HCT116 (cell line): ENCODE measurements at places on chromosomes 13 and 19. TPM values are rescaled to one million over a fixed set of nuclear protein-coding genes. Genes with fewer than 3 reads are reported as not detected.

- no peak for DNase-seq
- no peak overlapping the region for H3K4me3 ChIP-seq
- no peak overlapping the region for H3K27ac ChIP-seq
- H3K27me3 ChIP-seq = no peaks in the 10 kb centered on the region
Observed at GRCh38 chr13:41599619-41600018, 142.3 kb downstream of the RGCC start.

DNA sequence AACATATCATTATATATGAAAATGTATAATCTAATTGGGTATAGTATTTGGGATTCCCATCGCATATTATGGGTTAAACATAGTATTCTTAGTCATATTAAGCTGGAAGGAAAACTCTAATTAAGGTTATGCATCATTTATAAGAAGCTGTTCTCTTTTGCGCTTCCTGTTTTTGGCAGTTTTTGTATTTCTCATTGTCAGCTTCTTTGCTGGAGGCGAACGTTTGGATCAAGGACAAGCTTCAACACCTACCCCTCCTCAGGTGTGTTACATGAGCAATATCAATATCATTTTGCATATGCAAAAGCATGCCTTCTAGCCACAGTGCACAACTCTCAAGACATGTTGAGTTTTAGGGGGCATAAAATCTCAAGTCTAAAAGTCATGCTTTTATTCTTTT, 439.8 kb downstream of the TDRD3 start:
- DNase-seq = no peak
- no peaks in the 10 kb centered on the region for H3K27me3 ChIP-seq
- no peak overlapping the region for H3K27ac ChIP-seq
- H3K4me1 ChIP-seq = no peaks in the 10 kb centered on the region

- DNase-seq = no peak
- H3K27ac ChIP-seq = no peak overlapping the region
- H3K27me3 ChIP-seq = no peaks in the 10 kb centered on the region
- no peak overlapping the region for H3K4me3 ChIP-seq
- H3K4me1 ChIP-seq = no peaks in the 10 kb centered on the region
Observed at GRCh38 chr13:111316161-111316730, 4.2 kb upstream of the TEX29 start.

DNA sequence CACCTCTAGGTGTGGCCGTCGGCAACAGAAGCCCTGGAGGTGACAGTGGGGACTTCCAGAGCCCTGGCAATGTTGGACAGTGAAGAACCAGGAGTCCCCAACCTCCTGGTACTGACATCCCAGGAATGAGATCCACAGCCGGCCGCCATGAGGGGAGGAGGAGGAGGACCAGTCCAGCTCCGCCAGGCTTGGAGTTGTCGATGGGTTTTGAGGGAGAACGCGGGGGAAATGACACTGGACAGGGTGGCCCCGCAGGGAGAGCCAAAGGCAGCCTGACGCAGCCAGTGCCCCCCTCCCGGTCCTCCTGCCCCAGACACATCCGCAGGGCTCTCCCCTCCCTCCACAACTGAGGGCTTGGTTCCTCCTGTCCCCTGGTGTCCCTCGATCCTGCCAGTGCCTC, 57.9 kb downstream of the SPACA7 start:
- H3K27me3 ChIP-seq = peaks cover 6% of the 10 kb centered on the region; the same call in 1 of the 2 replicates
- H3K4me1 ChIP-seq = no peaks in the 10 kb centered on the region
- H3K27ac ChIP-seq = no peak overlapping the region

DNA sequence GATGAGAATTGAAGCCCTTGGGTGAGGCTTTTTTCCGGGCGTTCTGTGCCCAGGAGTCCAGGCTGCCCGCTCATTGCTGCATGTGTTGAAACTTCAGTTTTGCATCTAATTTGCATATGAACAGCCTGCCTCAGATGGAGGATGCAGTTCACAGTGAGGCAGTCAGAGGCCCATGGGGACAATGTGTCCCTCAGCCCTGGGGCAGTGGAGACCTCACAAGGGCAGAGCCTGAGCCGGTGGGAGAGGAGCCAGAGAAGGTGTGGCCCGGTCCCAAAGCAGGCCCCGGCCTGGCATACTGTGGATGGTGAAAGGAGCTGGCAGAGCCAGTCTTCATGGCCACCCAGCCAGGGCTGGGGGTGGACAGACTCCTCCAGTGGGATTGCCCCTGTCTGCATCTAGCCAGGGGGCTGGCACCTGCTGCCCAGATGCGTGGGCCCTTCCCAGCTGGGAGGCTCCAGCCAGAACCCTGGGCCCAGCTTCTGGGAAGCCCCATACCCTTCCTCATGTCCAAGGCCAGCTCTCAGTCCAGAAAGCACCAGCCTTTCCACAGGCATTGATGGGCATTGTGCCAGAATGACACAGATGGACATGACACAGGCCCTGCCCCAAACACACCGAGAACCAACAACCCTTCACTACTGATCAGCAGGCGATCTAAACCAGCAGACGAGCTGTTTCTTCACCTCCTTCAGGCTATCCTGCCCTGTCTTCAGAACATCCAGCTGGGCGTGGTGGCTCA, 32.9 kb upstream of the KCTD15 start:
- 0 out of 2 replicates have a peak, but pooled peaks cover 2% of the 10 kb centered on the region for H3K27me3 ChIP-seq

DNA sequence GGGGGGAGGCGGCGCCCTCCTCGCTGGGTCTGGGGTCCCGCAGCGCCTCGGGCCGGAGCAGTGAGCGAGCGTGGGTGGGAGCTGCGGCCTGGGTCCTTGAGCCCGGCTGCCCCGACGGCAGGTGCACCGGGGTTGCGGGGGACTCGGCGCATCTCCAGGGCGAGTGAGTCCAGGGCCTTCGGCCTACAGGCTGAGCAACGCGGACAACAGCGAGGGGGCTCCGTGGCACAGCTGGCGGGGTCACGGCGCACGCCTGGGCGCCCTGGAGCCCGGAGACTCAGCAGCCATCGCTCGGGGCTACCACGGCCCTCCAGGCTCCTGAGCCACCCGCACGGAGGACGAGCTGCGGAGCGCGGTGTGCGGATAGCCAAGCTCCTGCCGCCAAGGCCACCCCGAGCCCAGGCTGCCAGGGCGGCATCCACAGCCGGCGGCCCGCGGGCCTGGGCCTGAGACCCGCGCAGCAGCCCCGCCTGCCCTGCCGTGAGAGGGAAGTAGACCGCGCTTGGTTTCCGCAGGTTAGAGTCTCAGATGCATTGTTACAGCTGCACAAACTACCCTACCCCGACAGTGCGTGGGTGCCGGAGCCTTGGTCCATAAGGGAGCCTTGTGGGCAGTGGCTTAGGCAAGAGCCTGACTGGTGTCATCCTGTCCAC, 253.9 kb upstream of the SGCG start:
- no peaks in the 10 kb centered on the region for H3K36me3 ChIP-seq
- H3K27ac ChIP-seq = no peak overlapping the region
- H3K4me3 ChIP-seq = no peak overlapping the region
- no peak for DNase-seq
- no peaks in the 10 kb centered on the region for H3K27me3 ChIP-seq
- H3K4me1 ChIP-seq = no peaks in the 10 kb centered on the region

DNA sequence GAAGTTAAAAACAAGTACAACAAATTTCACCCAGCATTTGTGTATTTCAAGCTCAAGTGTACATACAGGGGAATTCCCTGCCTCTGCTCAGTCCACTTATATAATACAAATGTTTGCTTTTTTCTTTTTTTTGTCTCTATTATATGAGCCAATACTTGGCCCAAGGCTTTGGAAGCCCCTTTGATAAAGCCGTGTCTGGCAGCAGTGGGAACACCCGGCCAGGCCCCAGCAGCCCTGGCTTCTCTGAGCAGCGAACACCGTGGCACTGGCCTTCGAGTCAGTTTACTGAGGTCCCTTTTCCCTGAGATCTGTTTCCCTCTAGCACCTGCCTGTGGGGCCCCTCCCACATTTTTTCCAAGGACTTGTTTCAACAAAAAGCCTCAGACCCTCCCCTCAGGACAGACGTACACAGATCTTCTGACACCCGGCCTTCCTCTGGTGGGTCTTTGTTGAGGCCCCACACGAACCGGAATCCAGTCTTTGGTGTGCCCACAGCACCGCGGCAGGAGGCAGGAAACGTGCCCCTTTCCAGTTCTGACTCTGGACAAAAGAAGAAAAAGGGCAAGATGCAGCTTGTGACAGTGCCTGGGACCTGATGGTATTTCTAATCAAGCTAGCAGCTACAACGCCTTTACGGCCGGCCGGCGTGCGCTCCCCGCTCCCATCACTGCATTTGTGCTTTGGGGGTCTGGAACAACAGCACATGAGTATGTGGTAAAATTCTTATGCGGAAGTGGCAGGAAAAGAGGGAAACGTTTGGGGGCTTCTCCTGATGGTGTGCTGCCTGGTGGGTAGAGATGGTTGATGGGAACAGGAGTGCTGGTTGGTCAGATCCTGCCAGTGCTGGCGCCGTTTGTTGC, 13.8 kb downstream of the SIPA1L3 start:
- DNase-seq = no peak
- no peak overlapping the region for H3K4me3 ChIP-seq
- H3K4me1 ChIP-seq = no peaks in the 10 kb centered on the region
- H3K36me3 ChIP-seq = no peaks in the 10 kb centered on the region
- no peak overlapping the region for H3K27ac ChIP-seq

IL11 gene
- total RNA-seq = 2.8 TPM

LSR gene
- 211 TPM for total RNA-seq

ZNF563 gene
- not detected for total RNA-seq

FUZ gene
- 1.1 TPM for total RNA-seq

RNF113B gene
- total RNA-seq = not detected

URAD gene
- not detected for total RNA-seq
